ENCODE measurements at places on chromosomes 2 and 18.

- no peak for DNase-seq
Observed at GRCh38 chr18:77135339-77136075, 2.9 kb upstream of the MBP start.

GRCh38 chr18:55186588-55186987 lies 227.3 kb upstream of the CCDC68 start:
- DNase-seq: no peak

DNA sequence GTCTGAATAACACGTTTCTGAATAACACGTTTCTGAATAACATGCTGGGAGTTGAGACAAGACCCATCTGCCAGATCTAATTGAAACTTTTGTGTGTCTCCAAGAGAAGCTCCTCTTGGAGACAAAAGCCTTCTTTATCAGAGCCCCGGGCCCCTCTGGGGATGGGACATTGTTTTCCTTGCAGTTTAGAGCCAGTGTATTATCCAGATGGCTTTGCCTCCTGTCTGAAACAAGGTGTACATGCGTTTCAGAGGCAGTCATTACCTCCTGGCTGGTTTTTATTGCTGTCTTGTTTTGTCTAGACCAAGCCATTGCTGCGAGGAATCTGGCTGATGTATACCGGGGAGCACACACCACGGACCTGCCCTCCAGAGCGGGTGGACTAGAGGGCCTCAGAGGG lies 7.8 kb downstream of the FOSL2 start:
- DNase-seq: no peak

DNA sequence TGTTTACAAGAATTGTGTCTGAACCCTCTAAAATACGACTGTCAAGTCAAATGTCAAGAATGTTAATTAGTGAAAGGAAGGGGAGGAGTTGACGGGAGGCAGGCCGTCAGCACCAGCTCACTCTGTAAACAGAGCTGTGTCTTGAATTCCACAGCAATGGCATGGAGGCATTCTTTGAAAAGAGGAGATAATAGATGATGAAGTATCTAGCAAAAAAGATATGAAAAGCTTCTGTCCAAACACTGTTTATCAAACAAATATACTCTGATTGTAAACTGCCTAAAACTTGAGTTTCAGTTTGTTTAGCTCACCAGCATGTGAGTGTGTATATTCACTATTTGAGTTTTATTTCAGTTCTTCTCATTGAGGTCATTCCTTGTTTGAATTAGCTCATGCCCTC lies 94.7 kb upstream of the CDC42EP3 start:
- no peak for DNase-seq

DNA sequence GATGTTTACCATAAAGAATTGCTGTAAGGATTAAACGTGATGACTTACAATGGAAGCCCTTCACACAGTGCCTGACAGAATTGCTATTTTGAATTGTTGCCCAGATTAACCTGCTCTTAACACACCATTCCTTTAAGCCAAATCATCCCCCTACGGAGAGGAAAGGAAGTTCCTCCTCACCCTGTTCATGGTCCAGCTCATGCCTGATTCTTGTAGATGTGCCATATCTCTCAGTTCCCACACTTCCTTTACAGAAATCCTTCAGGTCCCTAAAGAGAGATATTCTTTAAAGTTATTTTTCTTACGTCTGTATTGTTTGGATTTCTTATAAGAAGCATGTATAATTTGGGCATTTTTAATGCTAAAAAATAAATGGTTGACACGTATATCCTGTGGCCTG lies 127.5 kb upstream of the DAPL1 start:
- no peak for DNase-seq

- no peak for DNase-seq
Observed at GRCh38 chr2:34844629-34845028, 1245.5 kb upstream of the FAM98A start.

GRCh38 chr18:79956276-79956675 lies 4.8 kb upstream of the SLC66A2 start:
- no peak for DNase-seq
